ENCODE measurements at places on chromosomes 2 and 18. TPM values are rescaled to one million over a fixed set of nuclear protein-coding genes. Genes with fewer than 3 reads are reported as not detected.

GRCh38 chr2:39513641-39514094, 76.6 kb upstream of the MAP4K3 start:
- H3K36me3 ChIP-seq, result no peaks in the 10 kb centered on the region
- peak overlapping the region; percentile 57 for H3K27ac ChIP-seq
- H3K27me3 ChIP-seq, result no peaks in the 10 kb centered on the region
- DNase-seq, result peak; percentile 86

DNA sequence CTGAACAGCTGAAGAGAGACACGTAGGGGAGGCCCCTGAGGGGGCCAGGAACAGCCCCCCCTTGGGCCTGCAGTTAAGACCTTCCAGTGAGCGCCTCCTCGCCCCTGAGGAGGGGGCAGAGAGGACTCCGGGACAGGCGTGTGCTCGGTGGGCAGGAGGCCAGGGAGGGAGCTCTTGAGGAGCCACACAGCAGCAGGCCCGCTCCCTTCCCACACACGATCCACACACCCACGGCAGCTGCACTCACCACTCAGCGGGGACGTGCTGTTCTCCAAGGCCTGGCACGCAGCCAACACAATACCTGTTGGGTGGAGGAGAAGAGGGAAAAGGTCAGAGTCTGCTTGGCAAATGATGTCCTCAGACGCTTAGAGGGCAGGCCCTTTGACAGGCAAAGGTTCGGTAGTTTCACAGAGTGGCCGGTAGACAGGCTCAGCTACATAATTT, 39.0 kb downstream of the TGFA start:
- no peak for DNase-seq
- H3K4me3 ChIP-seq, result no peak overlapping the region
- H3K36me3 ChIP-seq, result no peaks in the 10 kb centered on the region
- H3K27me3 ChIP-seq, result no peaks in the 10 kb centered on the region

DNA sequence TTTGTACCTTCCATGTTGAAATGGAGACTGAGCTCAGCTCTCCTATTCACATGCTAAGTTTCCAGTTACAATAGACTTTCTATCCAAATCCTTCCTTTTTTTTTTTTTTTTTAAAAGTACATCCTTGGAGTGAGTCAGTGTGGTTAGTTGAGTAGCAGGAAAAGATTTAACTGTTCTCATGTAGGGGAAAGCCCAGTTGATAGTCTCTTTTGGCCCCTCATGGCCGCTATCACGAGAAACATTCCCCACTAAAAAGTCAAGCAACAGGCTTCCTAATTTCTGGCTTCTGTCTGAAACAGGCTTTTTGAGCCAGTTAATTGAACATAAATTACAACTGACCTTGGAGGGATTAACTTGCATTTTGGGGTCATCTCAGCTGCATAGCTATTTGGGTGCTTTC, 161.3 kb downstream of the MEIS1 start:
- no peaks in the 10 kb centered on the region for H3K36me3 ChIP-seq
- H3K27ac ChIP-seq, result no peak overlapping the region
- no peak for DNase-seq
- peaks cover 12% of the 10 kb centered on the region for H3K27me3 ChIP-seq
- no peak overlapping the region for H3K4me3 ChIP-seq
- H3K4me1 ChIP-seq, result no peaks in the 10 kb centered on the region

The FZD7 gene
- 6.6 TPM for polyA plus RNA-seq

DNA sequence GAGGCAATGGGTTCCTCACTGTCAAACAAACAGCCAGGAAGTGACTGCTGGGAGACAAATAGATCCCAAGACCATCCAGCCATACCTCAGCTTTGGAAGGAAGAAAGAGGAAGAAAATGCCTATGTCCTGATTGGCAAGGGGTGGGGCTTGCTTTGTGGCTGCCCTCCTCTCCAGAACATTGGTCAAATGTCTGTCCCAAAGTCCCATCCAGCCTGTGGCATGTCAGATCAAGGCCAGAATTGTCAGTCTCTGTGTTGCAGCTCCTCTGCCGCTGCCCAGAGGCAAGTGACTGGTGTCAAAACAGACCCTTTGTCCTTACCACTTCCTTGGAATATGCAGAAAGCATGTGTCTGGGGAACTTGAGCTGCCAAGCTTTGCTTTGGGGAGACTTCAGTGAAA, 63.0 kb upstream of the SMAD2 start:
- H3K4me1 ChIP-seq, result no peaks in the 10 kb centered on the region
- no peak overlapping the region for H3K27ac ChIP-seq
- no peaks in the 10 kb centered on the region for H3K36me3 ChIP-seq
- no peak overlapping the region for H3K4me3 ChIP-seq
- no peaks in the 10 kb centered on the region for H3K27me3 ChIP-seq
- no peak for DNase-seq

DNA sequence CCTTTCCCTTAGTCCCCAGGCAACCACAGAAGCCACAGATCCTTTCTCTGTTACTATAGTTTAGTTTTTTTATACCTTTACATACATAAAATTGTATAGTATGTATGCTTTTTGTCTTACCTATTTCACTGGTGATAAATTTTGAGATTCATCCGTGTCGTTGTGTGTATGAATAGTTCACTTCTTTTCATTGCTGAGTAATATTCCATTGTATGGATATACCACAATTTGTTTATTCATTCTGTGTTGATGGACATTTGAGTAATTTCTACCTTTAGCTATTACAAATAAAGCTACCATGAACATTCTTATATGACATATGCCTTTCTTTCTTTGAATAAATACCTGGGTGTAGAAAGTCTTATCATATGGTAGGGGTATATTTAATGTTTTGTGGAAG, 102.8 kb upstream of the CERS6 start:
- H3K4me1 ChIP-seq, result no peaks in the 10 kb centered on the region
- no peaks in the 10 kb centered on the region for H3K36me3 ChIP-seq
- DNase-seq, result no peak
- H3K27ac ChIP-seq, result no peak overlapping the region

DNA sequence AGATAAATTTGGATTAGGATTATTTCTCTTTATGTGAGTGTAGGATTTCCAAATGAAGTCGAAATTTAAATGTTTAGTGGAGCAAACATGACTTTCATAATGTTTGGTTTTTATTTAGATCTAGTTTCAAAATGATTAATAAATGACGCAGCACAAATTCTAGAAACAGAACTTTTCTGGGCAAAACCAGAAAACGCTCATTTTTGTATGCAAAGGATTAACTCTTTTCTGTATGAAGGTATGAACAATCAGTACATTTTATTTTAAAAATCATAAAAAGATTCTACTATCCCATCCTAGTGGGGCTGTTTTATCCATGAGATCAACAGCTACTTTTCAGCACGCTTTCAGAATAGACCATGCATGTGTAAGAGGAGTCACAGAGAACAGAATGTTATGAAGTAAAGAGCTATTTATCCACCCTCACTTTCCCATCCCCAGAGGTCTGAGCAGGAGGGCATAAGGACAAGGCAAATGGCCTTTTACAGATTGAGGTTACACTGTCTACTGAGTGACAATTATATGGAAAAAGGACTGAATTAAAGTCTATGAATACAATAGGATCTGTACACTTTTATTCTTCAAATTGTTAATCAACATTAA, 270.8 kb downstream of the ZEB2 start:
- H3K27me3 ChIP-seq, result no peaks in the 10 kb centered on the region
- no peak for DNase-seq
- H3K27ac ChIP-seq, result no peak overlapping the region
- H3K4me1 ChIP-seq, result peaks cover 9% of the 10 kb centered on the region

All from heart right ventricle (tissue), 16 donors.